ENCODE measurements at places on chromosomes 7 and 10.
A peak's percentile ranks its signal among the peaks of the same experiment; 100 is the strongest.

DNA sequence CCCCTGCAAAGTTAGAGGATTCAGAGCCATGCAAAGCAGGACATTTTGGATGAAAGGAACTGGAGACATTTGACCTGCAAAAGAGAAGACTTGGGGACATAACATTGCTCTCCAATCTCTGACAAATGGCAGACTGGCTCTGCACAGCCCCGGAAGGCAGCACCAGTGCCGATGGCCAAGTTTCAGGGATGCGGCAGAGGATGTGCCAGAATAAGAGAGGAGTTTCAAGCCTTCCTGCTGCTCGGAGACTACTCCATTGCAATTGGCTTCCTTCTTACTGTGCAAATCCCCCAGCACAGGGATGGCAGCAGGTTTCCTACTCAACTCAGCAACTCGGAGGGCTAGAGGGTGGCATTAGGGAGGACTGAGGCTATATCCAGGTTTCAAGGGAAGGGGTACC lies 268.8 kb upstream of the ZMIZ1 start:
- DNase-seq: no peak

DNA sequence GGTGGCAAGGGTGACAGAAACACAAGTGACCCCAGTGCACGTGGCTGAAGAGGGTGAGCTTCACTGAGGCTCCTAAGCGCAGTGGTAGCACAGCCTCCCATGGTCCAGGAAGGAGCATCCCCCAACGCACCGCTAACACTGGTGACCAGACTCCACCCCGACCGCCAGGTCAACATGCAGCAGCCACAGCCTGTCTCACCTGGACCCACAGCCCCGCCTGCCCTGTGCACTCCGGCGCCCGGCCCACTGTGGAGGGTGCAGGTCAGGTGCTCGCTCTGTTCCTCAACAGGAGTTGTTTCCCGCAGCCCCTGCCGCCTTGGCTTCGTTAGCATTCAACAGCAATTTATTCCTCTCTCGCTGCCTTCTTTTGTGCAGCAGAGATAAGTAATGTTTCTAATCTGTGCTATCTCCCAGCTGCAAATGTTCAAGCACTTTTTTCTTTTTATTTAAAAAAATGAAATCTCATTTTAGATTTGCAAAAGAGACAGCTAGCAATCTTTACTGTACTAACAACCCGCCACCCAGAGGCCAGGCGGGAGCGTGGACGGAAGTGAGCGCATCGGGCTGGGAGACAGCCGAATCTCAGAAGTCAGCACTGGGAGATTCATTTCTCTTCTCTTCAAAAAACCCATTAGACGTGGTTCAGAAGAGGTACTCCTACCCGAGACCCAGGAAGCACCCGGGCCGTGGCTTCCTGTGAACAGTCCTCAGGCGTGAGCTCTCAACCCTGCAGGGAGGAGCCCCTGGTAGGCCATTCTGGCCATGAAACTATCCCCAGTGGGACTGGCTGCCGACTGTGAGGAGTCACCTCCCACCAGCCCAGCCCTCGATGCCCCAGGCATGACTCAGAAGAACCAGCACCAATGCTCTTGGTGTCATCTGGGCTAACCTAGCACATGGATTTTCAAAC lies 133.4 kb downstream of the MAD1L1 start:
- no peak for DNase-seq

- DNase-seq: peak; percentile 69
Measured at GRCh38 chr7:158239290-158239981, 348.2 kb downstream of the PTPRN2 start.

- no peak for DNase-seq
Measured at GRCh38 chr7:71442492-71443190, 310.7 kb downstream of the GALNT17 start.

- no peak for DNase-seq
Measured at GRCh38 chr7:107213193-107213788, 44.5 kb downstream of the HBP1 start.

- DNase-seq: no peak
Measured at GRCh38 chr7:55286666-55287065, 78.5 kb upstream of the LANCL2 start.

DNA sequence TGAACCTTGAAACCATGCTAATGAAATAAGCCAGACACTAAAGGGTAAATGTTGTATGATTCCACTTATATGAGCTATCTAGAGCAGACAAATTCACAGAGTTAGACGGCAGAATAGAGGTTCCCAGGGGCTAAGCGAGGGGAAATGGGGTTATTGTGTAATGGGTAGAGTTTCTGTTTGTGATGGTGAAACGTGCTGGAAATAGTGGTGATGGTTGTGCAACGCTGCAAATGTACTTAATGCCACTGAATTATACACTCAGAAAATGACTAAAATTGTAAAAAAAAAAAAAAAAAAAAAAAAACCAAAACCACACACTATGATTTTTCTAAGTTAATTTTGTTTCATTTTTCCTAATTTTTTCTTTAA lies 30.0 kb downstream of the SFXN4 start:
- DNase-seq: no peak

GRCh38 chr7:39985398-39985918 lies 35.4 kb downstream of the CDK13 start:
- no peak for DNase-seq

GRCh38 chr10:66982053-66982420 lies 56.2 kb downstream of the LRRTM3 start:
- peak; percentile 17 for DNase-seq

GRCh38 chr10:64733980-64734379 lies 1212.8 kb downstream of the REEP3 start:
- DNase-seq: peak; percentile 67

GRCh38 chr10:14233566-14233965 lies 97.2 kb downstream of the FRMD4A start:
- no peak for DNase-seq

- no peak for DNase-seq
Measured at GRCh38 chr7:125504848-125505247, 575.2 kb upstream of the POT1 start.

- DNase-seq: no peak
Measured at GRCh38 chr10:128221807-128222206, 95.6 kb upstream of the MKI67 start.

- DNase-seq: no peak
Measured at GRCh38 chr7:7510794-7511193, 24.9 kb downstream of the COL28A1 start.

- no peak for DNase-seq
Measured at GRCh38 chr7:41536122-41536872, 166.6 kb downstream of the INHBA start.

DNA sequence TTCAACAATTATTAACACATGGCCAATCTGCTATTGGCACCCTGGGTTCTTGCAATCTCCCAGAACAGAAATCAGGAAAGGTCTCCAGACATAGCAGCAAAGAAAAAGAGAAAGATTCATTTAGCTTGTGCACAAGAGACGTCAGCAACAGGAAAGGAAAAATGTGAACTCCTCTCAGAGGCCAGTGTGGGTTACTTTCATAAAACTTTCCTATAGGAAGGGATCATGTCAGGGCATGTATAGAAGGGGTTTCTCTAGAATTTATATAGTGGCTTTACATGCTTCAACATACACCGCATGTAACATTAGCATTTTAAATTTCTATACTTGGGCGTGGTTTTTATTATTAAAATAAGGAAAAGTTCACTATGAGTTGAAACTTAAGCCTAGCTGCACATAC lies 725.1 kb downstream of the SORCS1 start:
- DNase-seq: no peak

DNA sequence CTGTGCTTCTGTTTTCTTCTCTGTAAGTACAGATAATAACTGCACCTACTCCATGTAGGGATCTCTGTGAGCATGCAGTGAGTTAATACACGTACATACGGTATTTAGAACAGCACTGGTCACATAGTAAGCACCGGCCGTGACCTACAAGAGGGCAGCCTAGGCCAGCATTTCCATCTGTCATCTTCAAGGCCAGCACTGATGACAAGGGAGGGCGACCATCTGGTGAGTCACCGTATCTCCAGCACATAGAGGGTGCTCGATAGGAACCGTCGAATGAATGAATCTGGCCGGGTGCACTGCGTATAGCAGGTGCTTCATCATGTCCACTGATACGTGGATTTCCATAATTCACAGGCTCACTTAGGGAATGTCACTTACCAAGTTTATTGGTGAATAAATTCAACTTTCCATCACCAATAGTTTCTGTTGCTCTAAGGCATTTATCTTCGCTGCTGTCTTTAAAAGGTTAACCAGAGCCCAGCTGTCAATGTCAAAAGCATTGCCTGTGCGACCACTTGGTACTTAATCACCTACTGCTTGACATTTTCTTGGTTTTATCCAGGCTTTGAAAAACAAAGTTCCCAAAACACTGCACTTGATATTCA lies 8.3 kb downstream of the NOD1 start:
- DNase-seq: peak; percentile 52

- DNase-seq: no peak
Measured at GRCh38 chr10:77030974-77031373, 606.6 kb downstream of the KCNMA1 start.

- no peak for DNase-seq
Measured at GRCh38 chr10:113581092-113581491, 28.2 kb downstream of the HABP2 start.

DNA sequence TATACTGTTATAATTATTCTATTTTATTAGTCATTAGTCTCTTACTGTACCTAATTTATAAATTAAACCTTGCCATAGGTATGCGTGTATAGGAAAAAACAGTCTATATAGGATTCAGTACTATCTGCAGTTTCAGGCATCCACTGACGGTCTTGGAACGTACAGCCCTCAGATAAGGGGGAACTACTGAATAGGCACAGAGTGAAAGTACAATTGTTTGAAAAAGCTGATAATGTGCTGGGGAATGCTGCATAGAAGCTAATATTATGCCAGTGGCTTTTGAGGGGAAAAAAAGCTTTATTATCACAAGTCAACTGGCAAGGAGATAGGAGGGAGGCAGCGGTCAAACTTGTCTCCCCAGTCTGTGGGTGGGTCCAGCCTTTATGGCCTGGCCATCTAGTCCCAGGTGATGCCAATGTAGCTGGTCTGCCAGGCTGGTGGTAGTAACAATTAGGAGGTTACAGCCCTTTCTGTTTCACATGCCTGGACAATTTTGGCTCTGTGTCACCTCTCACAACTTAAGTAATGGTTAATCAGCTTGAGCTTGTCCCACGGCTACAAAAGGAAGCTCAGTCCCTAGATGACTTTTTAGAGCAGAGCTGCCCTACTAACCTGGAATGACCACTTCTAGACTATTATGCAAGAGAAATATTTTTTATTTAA lies 8.3 kb upstream of the FMC1 start:
- no peak for DNase-seq

DNA sequence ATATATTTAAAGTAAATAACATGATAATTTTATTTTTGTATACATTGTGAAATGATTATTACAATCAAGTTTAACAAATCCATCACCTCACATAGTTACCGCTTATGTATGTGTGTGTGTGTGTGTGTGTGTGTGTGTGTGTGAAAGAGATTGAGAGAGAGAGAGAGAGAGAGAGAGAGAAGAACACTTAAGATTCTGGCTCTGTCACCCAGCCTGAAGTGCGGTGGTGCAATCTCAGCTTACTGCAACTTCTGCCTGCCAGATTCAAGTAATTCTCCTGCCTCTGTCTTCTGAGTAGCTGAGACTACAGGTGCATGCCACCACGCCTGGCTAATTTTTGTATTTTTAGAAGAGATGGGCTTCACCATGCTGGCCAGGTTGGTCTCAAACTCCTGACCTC lies 17.8 kb downstream of the LYZL1 start:
- peak; percentile 9 for DNase-seq

- DNase-seq: no peak
Measured at GRCh38 chr10:104259999-104260774, 5.5 kb downstream of the GSTO1 start.

- DNase-seq: no peak
Measured at GRCh38 chr7:40915071-40915470, 780.3 kb downstream of the SUGCT start.

DNA sequence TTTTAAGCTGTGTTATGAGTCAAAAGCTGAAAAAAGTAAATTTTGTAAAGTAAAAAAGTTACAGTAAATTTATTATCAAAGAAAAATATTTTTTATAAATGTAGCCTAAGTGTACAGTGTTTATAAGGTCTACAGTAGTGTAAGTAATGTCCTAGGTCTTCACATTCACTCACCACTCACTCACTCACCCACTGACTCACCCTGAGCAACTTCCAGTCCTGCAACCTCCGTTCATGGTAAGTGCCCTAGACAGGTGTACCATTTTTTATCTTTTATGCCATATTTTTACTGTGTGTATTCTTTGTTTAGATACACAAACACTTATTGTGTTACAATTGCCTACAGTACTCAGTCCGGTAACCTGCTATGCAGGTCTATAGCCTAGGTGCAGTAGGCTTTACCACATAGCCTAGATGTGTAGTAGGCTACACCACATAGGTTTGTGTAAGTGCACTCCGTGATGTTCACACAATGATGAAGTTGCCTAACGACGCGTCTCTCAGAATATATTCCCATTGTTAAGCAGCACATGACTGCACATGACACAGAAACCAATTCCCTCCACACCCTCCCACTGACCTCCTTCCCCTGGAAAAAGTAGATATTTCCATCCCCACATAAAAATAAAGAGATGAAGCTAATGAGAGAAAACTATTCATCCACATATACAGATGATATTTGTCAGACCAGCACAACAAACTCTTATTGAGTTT lies 44.8 kb upstream of the FGL2 start:
- DNase-seq: no peak

GRCh38 chr10:28719789-28720436 lies 42.6 kb downstream of the BAMBI start:
- no peak for DNase-seq

GRCh38 chr10:71244431-71245419 lies 32.4 kb downstream of the UNC5B start:
- peak; percentile 88 for DNase-seq

DNA sequence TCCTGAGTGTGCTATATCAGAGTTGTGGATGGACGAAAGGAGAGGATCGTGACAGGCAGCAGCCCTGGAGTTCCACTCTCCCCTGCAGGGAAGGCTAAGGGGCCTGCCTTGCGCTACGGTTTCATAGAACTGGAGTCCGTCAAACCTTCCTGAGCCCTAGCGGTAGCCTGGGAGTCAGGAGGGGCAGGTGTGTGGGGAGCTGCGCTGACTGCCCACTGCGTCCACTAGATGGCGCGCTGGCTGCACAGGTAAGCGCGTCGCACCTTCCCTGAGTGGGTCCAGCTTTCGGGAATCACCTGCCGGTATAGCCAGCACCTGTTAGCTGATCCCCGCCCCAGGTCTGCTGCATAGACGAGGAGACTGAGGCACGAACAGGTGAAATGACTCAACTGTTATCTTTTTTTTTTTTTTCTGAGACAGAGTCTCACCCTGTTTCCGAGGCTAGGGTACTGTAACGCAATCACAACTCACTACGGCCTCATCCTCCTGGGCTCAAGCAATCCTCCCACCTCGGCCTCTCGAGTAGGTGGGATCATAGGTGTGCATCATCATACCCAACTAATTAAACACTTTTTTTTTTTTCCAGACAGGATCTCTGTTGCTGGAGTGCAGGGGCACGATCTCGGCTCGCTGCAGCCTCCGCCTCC lies 20.2 kb upstream of the BAIAP2L1 start:
- DNase-seq: peak; percentile 71

DNA sequence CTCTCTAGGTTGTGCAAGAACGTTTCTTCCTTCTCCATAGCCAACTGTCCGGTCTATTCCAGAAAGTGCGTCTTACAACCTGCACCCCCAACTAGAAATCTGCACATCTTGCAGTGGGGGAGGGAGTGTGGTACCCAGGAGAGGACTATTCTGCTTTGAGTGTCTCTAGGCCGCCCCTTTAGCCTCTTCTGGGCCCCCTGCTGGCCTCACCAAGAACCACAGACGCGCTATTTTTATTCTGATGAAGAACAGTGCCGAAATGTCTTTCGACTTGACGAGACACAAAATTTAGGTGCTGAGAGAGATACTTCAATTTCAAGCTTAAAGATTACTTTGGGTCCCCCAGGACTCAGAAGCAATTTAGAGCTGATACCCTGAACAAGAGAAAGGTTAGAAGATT lies 1.0 kb downstream of the CNPY1 start:
- no peak for DNase-seq

GRCh38 chr10:71975871-71976725 lies 11.9 kb downstream of the CHST3 start:
- DNase-seq: peak; percentile 47

All from eye (tissue), 1 donor.